ENCODE measurements at places on chromosomes 16 and 17.

- no peak for DNase-seq
Observed at GRCh38 chr16:14086477-14086876, 15.4 kb downstream of the MRTFB start.

GRCh38 chr17:42380935-42381334 lies 7.3 kb downstream of the STAT3 start:
- no peak for DNase-seq

DNA sequence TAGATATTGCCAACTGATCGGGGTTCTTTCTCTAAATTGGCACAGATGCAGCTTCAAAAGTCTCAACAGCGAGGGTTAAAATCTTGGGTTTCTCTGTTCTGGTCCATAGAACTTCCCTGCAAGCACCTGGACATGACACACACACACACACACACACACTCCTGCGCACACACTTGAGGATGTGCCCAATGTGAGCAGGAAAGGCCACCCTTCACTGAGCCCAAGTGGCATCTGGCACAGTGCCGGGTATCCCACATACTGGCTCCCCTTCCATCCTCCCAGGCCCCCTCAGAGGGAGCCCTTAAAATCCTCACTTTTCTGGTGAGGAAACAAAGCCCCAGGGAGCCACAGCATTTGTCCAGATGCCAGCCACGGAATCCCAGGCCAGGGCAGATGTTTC lies 55.5 kb downstream of the ZNF423 start:
- DNase-seq = no peak

- DNase-seq = no peak
Observed at GRCh38 chr17:29667969-29668368, 45.3 kb upstream of the CORO6 start.

DNA sequence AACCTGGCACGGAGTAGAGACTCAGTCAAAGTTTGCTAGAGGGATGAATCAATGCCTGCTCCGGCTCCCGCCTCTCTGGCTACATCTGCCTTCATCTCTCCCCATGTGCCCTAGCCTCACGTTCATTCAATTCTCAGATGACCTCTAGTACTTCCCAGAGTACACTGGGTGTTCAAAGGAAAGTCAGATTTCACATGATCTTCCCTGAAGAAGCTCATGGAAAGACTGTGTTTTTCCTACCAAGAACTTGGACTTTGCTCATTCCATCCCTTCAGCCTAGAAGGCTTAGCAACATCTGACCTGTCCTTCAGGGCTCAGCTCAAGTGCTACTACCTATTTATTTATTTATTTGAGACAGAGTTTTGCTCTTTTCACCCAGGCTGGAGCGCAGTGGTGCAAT lies 11.1 kb upstream of the TNK1 start:
- DNase-seq = no peak

DNA sequence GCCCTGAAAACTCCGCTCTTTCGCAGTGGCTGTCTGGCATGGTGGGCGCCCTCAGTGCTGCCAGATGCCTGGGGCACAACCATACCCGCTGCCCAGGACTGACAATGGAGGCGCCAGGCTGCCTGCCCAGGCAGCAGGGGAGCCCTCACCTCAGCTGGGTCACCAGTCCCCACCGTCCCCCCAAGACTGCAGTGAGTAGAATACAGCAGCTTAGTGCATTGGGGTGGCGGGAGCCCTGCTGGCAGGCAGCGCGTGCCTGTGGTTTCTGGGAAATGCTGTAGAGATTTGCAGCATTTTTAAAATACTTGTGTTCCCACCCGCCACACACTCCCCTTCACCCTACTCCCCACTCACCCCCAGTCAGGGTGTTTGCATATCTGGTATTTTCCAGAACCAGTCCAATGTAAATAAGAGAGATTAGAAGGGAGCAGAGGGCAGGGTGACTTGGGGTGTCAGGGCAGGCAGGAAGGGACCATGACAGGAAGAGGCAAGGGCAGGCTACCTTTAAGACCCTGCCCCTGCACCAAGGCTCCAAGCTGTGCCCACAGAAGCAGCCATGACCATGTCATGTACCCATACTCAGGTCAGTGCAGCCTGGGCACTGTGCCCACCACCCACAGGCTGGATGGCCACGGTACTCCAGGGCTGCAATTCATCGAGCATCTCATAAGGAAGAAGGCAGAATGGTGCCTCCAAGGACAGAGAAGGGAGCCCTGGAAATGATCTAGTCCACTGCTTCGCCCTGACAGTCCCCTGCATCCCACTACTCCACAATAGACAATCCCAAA lies 21.5 kb downstream of the MYO18A start:
- no peak for DNase-seq

GRCh38 chr16:11700264-11701029 lies 32.2 kb downstream of the SNN start:
- DNase-seq = no peak

GRCh38 chr17:48506246-48506645 lies 24.6 kb downstream of the HOXB1 start:
- DNase-seq = no peak

DNA sequence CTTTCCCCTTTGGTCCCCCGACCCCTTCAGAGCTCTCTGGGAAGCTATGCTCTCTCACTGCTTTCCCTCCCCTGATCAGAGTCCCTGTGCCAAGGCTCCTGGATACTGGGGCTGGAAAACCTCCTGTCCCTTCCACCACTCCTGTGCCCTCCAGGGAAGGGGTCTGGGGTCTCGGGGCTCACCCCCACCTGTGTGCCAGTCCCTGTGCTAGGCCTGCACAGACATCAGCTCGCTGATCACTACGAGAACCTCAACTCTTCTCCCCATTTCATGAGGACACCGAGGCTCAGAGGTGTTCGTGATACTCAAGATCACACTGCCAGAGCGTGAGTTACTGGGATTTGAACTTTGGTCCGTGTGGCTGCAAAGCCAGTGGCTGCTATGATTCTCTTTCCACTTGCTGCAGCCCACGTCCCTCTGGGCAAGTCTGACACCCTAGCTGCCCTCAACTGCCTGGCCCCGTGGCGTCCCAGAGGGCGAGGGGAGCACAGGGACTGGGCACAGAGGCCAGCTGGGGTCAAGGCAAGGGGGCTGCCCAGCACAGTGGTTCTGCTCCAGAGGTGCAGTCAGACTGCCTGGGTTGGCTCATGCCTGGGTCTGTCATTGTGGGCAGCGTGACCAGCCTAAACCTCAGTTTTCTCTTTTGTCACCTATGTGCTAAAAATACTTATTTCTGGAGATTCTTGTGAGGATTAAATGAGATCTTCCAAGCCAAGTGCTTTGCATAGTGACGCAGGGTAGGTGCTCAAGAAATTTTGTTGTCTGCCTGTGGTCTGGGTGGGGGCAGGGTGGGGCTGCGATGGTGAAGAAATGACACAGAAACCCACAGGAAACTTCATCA lies 43.8 kb upstream of the TOB1 start:
- DNase-seq = no peak

DNA sequence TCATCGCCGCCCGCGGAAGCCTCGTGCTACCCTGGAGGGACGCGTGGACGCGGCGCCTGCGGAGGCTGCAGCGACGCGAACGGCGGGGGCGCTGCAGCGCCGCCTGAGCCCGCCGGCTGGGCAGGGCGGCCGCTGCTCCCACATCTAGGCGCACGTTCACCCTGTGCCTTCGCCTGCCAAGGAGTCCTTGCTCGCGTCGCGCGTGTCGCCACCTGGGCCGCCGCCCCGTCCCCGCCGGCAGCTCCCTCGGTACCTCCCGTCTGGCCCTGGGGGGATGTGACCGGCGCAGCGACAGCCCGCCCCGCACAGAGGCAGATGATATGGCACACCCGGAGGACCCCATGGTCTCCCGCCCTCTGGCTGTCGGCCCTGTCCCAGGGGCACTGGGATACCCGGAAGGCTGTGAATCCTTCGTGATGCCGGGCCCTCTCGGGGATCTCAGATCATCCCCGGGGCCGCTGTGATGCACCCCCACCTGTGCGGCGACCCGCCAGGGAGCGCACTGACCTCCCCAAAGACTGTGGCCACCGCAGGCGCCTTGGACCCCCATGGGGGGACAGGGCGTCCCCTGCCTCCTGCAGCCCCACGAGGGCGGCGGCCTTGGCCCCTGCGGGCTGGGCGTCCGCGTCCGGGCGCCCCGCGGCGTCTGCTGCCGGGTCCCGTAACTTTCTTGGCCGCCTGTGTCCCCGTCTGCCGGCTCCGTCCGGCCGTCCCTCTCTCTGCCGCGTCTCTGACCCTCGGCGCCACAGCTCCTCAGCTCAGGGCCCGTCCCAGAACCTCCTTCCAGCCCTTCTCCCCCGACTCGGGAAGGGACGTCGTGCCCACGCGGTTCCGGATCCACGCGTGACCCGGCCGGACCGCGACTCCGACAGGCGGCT lies 689 bp upstream of the TBC1D24 start:
- DNase-seq = no peak

DNA sequence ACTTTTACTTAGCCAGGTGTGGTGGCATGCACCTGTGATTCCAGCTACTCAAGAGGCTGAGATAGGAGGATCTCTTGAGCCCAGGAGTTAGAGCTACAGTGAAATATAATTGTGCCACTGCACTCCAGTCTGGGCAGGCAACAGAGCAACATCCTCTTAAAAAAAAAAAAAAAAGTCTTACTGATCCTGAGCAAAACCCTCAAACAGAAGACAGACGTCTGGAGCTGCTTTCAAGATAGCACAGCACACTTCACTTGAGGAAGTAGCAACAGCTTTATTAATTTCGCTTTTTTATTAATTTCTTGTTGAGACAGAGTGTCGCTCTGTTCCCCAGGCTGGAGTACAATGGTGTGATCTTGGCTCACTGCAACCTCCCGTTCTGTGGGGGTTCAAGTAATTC lies 10.2 kb upstream of the GGA2 start:
- no peak for DNase-seq

- DNase-seq = peak; percentile 87
Observed at GRCh38 chr16:77675464-77676324, 46.6 kb upstream of the NUDT7 start.

- no peak for DNase-seq
Observed at GRCh38 chr16:89709716-89710432, 8.4 kb upstream of the SPATA2L start.

DNA sequence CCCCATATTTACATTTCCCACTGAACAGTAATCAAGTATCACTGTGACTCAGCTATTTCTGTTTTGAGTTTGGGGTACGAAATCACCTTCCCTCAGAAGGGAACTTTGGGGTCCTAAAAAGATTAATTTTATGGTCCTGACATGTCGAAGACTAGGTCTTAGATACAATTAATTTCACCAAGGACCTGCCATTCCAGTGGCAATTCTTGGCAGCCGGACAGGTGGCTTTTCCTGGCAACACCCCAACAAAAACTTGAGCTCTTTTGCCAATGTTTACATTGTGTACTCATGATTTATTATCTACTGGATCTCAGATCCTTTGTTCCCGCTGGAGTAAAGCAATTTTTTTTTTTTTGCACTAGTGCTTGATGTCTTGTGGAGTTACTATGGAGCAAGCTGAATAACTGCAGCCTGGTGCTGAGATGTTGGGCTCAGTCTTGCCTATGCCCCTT lies 14.4 kb downstream of the SLFN5 start:
- DNase-seq = no peak

DNA sequence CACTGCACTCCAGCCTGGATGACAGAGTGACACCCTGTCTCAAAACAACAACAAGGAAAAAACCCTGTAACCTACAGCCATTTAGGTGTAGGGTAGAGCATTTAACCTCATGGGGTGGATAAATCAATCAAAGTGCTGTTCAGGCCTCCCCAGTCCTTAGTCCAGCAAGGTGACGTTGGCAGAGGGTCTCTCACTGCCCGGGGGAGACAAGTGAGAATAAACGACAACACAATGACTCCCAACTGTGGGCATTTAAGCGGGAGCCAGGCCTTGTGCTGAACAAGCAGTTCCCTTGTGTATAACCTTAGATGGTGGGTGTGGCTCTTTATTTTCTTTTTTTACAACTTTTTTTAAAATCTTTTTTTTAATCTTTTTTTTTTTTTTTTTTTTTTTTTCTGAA lies 29.3 kb downstream of the TMEM92 start:
- DNase-seq = no peak

DNA sequence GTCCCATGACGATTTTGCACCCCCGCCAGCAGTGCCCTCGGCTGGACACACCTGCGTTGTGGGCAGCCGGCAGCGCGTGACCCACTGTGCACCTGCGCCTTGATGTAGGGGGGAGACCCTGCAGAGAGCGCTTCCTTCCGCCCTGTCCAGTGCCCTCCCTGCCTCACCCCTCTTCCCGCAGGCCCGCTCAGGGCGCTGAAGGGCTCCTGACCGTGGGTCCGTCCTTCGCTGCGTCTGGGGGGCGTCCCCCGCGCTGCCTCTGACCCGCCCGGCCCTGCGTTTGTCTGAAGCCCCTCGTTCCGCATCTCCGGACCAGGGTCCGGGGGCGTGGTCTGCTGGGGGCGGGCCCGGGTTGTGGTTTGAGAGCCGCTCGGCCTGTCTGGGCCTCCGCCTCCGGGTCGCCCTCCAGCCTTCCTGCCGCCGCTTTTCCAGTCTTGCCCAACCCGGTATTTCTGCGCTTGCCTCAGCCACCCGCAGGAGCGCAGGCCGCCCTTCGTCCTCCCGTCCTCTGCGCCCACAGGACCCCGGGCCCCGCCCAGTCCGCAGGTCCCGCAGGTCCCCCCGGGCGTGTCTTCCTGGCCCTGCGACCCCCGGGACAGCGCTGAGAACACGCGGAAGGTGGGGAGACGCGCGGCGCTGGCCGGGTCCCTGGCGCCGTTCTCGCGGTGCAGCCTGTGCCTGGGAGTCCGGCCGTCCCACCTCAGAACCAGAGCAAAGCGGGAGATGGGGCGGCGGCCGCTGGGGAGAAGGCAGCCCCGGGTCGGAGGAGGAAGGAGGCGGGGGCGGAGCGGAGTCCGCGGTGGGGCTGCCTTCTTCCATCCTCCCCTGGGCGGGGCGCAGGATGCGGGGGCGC lies 4.0 kb upstream of the IL17C start:
- peak; percentile 46 for DNase-seq

- no peak for DNase-seq
Observed at GRCh38 chr17:17884391-17885357, 47.9 kb upstream of the SREBF1 start.

DNA sequence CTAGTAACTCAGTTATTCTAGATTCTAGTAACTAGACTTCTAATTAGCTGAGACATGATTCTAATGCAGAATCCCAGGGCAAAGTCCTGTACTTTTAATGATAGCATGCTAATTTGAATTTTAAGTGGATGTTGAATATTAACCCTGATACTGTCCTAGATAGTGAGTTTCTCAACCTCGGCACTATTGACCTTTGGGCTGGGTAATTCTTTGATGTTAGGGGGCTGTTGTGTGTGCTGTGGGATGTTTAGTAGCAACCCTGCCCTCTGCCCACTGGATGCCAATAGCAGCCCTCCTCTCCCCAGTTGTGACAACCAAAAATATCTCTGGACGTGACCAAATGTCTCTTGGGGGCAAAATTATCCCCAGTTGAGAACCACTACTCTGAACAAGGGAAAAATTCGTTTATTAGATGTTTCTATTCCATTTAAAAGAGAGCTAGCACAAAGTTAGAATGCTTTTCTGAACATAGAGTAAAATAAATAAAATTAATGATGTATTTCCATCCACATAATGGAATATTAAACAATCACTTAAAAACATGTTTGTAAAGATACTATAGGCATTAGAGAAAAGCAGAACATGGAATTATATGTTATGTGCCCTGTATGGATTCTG lies 30.2 kb downstream of the SALL1 start:
- no peak for DNase-seq

- DNase-seq = no peak
Observed at GRCh38 chr17:38715216-38715943, 10.3 kb downstream of the MLLT6 start.

- no peak for DNase-seq
Observed at GRCh38 chr17:58666858-58667267, 25.0 kb downstream of the TEX14 start.
